ENCODE measurements at places on chromosomes 2 and 18. TPM values are rescaled to one million over a fixed set of nuclear protein-coding genes. Genes with fewer than 3 reads are reported as not detected.

DNA sequence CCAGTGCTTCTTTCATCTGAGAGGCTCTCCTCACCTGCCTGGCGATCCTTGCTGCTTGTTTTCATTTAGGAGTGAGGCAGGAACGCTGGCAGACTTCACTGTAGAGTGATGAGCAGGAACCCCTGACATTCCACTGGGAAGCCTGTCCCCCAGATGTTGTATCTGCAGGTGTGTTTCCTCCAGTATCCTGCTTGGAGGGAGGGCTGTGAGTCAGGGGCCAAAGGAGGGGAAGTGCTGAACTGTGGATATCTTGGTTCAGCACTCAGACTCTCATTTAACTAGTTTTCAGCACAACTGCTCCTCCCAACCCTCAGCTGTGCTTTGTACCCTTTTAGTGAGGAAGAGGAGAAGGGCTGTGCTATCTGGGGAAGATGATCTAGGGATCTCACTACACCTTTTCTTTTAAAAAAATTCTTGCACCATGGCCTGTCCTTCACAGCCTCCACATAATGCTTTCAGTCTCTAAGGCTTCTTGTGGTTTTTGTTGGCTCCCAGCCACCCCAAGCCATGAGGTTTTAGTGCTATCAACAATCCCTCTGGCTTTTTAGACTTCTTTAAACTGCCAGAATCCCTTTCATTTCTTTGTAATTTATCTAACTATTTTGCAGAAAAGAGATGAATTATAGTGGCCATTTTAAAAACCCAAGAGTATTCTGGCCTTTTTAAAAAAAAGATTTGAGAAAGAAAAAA lies 11.2 kb downstream of the ANKAR start:
- DNase-seq = peak; percentile 51

Gene UGT1A10
- total RNA-seq = not detected

DNA sequence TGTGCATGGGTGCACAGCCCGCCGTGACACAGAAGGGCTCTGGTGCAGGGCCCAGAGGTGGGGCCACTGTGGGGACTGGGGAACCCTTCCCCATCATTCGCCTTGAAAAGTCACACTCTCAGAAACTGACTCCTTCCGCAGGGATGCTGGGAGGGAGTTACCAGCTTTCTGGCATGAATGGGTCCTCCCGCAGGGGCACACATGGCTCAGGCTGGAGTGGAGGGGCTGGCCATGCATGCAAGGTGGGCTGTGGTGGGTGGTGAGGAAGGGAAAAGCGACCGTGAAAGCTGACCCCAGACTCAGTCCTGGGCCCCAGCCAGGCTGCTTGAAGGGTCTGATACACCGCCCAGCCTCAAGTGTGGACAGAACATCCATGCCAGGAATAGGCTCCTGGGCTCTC lies 201.1 kb downstream of the TNS1 start:
- DNase-seq = no peak

DNA sequence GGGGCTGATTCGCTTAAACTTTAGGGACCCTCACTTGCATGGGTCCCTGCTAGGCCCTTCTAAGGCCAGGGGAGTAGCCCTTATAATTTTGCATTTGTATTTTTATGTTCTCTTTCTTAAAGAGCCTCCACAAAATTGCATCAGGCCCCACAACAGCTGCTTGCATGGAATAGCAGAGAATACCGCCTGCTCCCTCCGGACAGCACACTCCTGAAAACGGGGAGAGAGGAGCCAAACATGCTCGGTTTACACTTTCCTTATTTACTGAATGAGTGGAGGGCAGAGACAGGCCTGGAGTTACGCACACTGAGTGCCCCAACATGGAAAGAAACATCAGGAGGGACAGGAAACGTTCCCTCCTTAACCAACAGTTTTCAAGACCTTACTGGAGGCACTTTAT lies 132.2 kb downstream of the ANTXR1 start:
- no peak for DNase-seq
